ENCODE measurements at places on chromosomes 1 and 21.

- DNase-seq: no peak
Observed at GRCh38 chr1:16888860-16889816, 6.6 kb upstream of the RNU1-2 start.

GRCh38 chr1:216075339-216075738 lies 347.9 kb downstream of the USH2A start:
- no peak for DNase-seq

GRCh38 chr21:37208056-37208721 lies 58.9 kb downstream of the VPS26C start:
- no peak for DNase-seq

GRCh38 chr1:56045477-56045876 lies 533.9 kb downstream of the PLPP3 start:
- no peak for DNase-seq

DNA sequence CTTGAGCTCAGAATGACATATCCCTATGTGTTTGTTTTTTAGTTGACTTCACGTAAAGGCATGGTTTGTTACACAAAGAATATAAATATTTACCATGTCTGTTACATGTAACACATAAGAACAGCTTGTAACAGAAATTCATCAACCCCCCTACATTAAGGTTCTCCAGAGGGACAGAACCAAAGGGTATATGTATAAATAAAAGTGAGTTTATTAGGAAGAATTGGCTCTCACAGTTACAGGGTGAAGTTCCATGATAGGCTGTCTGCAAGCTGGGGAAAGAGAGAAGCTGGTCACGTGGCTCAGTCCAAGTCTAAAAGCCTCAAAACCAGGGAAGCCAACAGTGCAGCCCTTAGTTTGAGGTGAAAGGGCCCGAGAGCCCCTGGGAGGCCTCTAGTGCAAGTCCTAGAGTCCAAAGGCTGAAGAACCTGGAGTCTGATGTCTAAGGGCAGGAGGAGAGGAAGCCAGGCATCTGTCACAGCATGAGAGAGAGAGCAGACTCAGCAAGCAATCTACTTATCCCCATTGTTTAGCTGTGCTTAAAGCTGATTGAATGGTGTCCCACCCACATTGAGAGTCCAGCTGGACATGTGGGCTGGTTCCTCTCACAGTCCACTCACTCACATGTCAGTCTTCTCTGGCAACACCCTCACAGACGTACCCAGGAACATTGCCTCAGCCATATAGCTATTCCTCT lies 15.8 kb downstream of the THRAP3 start:
- DNase-seq: peak; percentile 39

DNA sequence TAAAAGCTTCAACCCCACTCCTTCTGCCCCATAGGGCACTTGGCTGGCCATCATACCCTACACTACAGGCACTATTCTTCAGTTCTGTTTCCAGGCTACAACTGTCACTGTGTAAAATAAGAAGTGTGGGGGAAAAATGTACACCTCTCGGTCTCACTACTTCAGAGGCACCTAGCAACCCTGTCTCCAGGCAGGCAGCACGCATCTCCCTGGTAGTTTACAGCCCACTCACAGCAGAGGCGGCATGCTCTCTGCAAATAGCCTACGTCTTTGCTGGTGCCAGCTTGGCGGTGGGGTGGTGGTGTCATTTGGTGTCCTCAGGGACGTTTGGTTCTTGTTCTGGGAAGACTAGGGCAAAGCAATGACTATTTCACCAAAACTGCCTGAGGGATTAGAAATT lies 48.2 kb upstream of the BTG3 start:
- DNase-seq: no peak
